Neural crest cell (in vitro differentiated cells): ENCODE measurements at places on chromosomes 1 and 21. TPM values are rescaled to one million over a fixed set of nuclear protein-coding genes. Genes with fewer than 3 reads are reported as not detected.

The PEAR1 gene
- total RNA-seq = 6.8 and 6.9 TPM in 2 replicates

- H3K36me3 ChIP-seq = no peaks in the 10 kb centered on the region
- no peak overlapping the region for H3K27ac ChIP-seq
- peaks cover 13% of the 10 kb centered on the region for H3K4me1 ChIP-seq
- no peak for DNase-seq
Measured at GRCh38 chr1:22747021-22747734, 36.5 kb downstream of the EPHB2 start.

The KCNK2 gene
- 4.8 and 5.0 TPM in 2 replicates for total RNA-seq

The VWA5B1 gene
- total RNA-seq = 0.30 and 0.44 TPM in 2 replicates

The AADACL4 gene
- not detected in 2 replicates for total RNA-seq

- no peaks in the 10 kb centered on the region for H3K27me3 ChIP-seq
- no peaks in the 10 kb centered on the region for H3K4me1 ChIP-seq
- H3K27ac ChIP-seq = no peak overlapping the region
- no peak for DNase-seq
Measured at GRCh38 chr1:53959664-53960250, 13.6 kb downstream of the LRRC42 start.

DNA sequence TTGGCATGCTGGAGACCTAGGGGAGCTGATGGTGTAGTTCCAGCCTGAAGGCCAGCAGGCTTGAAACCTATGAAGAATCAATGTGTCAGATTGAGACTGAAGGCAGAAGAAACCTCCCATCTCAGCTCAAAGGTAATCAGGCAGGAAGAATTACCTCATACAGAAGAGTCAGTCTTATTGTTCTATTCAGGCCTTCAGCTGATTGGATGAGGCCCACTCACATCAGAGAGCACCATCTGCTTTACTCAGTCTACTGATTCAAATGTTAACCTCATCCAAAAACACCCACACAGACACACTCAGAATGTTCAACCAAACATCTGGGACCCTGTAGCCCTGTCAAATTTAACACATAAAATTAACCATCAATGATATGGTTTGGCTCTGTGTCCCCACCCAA lies 13.7 kb upstream of the CCN1 start:
- H3K27me3 ChIP-seq = no peaks in the 10 kb centered on the region
- peaks cover 13% of the 10 kb centered on the region for H3K4me1 ChIP-seq
- peak overlapping the region; percentile 57 for H3K27ac ChIP-seq
- H3K4me3 ChIP-seq = no peak overlapping the region
- peaks cover 3% of the 10 kb centered on the region for H3K36me3 ChIP-seq
- DNase-seq = no peak

GRCh38 chr1:38068220-38068979 lies 21.8 kb upstream of the POU3F1 start:
- H3K27ac ChIP-seq = no peak overlapping the region
- no peak for DNase-seq
- no peak overlapping the region for H3K4me3 ChIP-seq
- H3K36me3 ChIP-seq = no peaks in the 10 kb centered on the region

- H3K27ac ChIP-seq = no peak overlapping the region
- H3K27me3 ChIP-seq = no peaks in the 10 kb centered on the region
- H3K4me1 ChIP-seq = peaks cover 8% of the 10 kb centered on the region
- no peak for DNase-seq
- no peak overlapping the region for H3K4me3 ChIP-seq
- no peaks in the 10 kb centered on the region for H3K36me3 ChIP-seq
Measured at GRCh38 chr1:205068457-205069040, 15.7 kb downstream of the TMEM81 start.

DNA sequence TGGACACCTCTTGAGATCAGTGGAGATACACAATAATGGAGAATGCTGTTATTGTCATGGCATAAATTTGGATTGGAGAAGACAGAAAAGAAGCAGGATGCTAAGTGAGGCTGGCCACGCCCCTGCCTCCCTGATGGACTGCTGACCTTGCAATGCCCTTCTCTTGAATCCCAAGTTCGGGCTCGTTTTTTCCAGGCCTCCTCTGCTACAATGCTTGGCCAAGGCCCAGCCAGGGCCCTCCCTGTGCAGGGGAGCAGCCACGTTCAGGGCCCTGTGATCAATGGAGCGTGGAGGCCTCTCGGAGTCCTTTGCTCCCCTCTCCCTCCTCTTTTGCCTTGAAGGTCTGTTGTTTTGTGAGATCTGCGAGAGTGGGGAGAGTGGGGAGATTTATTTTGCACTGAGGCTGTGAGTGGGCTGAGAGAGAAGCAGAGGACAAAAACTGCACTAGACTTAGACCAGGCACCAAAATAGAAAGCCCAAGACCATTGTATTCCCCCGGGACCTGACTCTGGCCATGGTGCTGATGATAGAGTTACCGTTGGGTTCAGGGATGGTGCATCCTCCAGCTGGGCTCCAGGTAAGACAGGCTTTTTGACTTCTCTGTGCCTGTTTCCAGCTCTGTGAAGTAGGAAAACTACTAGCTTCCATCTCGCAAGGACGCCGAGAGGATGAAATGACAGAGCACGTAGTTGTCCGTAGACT lies 268.6 kb downstream of the KAZN start:
- DNase-seq = no peak
- H3K27me3 ChIP-seq = no peaks in the 10 kb centered on the region
- H3K27ac ChIP-seq = no peak overlapping the region
- no peaks in the 10 kb centered on the region for H3K36me3 ChIP-seq
- H3K4me3 ChIP-seq = no peak overlapping the region
- H3K4me1 ChIP-seq = peaks cover 21% of the 10 kb centered on the region

The LRRIQ3 gene
- 0.35 and 0.57 TPM in 2 replicates for total RNA-seq

DNA sequence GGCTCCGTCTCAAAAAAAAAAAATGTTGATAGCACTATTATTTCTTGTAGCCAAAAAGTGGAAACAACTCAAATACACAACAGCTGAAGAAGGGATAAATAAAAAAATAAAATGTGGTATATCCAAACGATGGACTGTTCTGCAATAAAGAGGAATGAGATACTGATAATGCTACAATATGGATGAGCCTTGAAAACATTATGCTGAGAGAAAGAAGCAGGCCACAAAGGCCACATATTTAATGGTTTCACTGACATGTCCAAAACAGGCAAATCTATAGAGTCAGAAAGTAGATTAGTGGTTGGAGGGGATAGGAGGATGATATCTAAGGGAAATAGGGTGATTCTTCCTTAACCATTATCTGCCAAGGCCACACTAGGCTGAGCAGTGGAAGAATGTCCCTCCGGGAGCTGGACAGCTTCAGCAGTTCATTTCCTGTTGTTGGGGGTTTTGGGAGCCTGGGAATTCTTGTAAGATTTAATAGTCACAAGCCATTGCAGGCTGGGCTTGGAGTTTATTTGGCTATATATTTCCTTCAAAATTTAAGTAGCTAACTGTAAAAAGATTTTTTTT lies 53.5 kb downstream of the ST3GAL3 start:
- peaks cover 18% of the 10 kb centered on the region for H3K4me1 ChIP-seq
- no peak overlapping the region for H3K4me3 ChIP-seq
- H3K36me3 ChIP-seq = no peaks in the 10 kb centered on the region
- DNase-seq = no peak
- H3K27ac ChIP-seq = no peak overlapping the region

GRCh38 chr1:219660666-219661463 lies 48.0 kb upstream of the ZC3H11B start:
- no peaks in the 10 kb centered on the region for H3K27me3 ChIP-seq
- DNase-seq = peak; percentile 95
- peaks cover 64% of the 10 kb centered on the region for H3K4me1 ChIP-seq
- peaks cover 3% of the 10 kb centered on the region for H3K36me3 ChIP-seq
- H3K27ac ChIP-seq = peak overlapping the region; percentile 99

- no peak overlapping the region for H3K4me3 ChIP-seq
- no peaks in the 10 kb centered on the region for H3K36me3 ChIP-seq
- DNase-seq = no peak
- no peak overlapping the region for H3K27ac ChIP-seq
Measured at GRCh38 chr21:35982717-35983116, 77.6 kb downstream of the SETD4 start.
